Activated CD8-positive, alpha-beta T cell treated with anti-CD3 and anti-CD28 coated beads, Interleukin-2, amount 10 ng/mL, durations not matched to agents 7 days and 5 days (primary cell): ENCODE measurements at places on chromosomes 5 and 9. TPM values are rescaled to one million over a fixed set of nuclear protein-coding genes. Genes with fewer than 3 reads are reported as not detected.

DNA sequence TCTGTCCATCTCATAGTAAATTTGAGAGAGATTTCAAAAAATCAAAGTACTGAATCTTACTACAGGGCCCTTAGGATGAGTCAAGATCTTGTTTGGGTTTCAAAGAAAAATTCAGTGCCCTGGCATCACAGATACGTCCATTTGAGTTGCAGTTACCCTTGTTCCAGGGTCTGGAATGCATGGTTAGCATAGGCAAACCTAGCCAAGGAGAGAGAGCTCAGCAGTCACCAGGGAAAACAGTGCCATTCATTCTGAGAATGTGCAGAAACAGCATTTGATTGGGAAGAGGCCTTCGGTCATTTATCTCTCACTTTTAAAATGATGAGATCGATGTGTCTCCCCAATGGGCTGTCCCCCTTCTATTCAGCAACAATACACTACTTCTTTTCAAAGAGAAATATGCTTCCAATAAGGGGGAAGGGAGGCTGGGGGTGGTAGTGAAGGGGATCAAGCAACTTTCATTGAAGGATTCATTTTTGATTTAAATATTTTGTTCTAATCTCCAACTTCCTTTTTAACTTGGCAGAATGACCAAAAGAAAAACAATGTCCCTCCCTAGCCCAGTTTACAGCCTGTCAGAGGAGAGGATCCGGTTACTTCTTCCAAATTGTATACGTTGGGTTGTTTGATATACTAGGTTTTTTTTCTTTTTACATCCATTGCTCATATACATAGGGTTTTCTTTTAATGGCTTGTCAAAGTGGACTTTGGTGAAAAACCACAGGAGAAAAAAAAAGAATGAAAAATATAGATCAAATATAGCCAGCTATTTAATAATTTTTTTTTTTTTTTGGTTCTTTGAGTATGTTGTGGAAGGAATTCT is 491.1 kb downstream of the CCDC171 start:
- no peak overlapping the region for H3K4me3 ChIP-seq
- peaks cover 6% of the 10 kb centered on the region for H3K27me3 ChIP-seq
- no peak overlapping the region for H3K27ac ChIP-seq
- H3K4me1 ChIP-seq = no peaks in the 10 kb centered on the region
- DNase-seq = no peak

DNA sequence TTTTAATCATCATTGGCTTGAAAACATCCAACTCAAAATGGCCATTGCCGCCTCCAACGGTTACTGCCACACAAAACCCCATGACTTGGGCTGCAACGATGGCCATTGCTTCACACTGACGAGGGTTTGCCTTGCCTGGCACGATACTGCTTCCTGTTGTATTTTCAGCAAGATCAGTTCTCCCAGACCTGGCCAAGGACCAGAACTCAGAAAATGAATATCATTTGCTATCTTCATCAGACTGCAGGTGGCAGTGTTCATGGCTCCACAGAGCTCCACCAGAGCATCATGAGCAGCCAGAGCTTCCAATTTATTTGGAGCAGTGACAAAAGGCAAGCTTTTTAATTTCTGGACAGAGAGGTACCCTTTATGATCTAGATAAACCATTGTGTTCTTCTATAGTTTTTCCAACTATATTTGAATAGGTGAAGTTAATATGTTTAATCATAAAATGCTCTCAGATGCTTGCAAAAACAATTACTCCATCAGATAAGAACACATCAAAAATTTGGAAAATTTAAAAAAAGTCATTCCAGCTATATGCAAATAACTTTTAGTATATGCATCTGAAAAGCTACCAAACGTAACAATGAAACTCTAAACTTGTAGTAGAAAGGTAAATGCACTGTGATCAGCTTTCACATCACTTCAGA is 10.4 kb downstream of the AMACR start:
- peak; percentile 55 for DNase-seq
- H3K27ac ChIP-seq = no peak overlapping the region
- H3K27me3 ChIP-seq = no peaks in the 10 kb centered on the region
- peaks cover 2% of the 10 kb centered on the region for H3K36me3 ChIP-seq
- H3K4me1 ChIP-seq = peaks cover 28% of the 10 kb centered on the region
- H3K4me3 ChIP-seq = no peak overlapping the region

GRCh38 chr5:3348576-3349535 is 246.8 kb upstream of the IRX1 start:
- H3K27me3 ChIP-seq = no peaks in the 10 kb centered on the region
- DNase-seq = no peak
- H3K4me1 ChIP-seq = no peaks in the 10 kb centered on the region
- no peaks in the 10 kb centered on the region for H3K36me3 ChIP-seq

GRCh38 chr5:80986382-80986781 is 26.2 kb downstream of the RASGRF2 start:
- H3K27me3 ChIP-seq = no peaks in the 10 kb centered on the region
- peaks cover 2% of the 10 kb centered on the region for H3K36me3 ChIP-seq
- no peak overlapping the region for H3K4me3 ChIP-seq
- DNase-seq = no peak
- peaks cover 39% of the 10 kb centered on the region for H3K4me1 ChIP-seq
- H3K27ac ChIP-seq = no peak overlapping the region

- H3K4me1 ChIP-seq = peaks cover 13% of the 10 kb centered on the region
- H3K36me3 ChIP-seq = no peaks in the 10 kb centered on the region
- DNase-seq = no peak
- H3K4me3 ChIP-seq = no peak overlapping the region
- no peak overlapping the region for H3K27ac ChIP-seq
These were observed 37.8 kb downstream of the EXD3 start for GRCh38 chr9:137385061-137385655.

DNA sequence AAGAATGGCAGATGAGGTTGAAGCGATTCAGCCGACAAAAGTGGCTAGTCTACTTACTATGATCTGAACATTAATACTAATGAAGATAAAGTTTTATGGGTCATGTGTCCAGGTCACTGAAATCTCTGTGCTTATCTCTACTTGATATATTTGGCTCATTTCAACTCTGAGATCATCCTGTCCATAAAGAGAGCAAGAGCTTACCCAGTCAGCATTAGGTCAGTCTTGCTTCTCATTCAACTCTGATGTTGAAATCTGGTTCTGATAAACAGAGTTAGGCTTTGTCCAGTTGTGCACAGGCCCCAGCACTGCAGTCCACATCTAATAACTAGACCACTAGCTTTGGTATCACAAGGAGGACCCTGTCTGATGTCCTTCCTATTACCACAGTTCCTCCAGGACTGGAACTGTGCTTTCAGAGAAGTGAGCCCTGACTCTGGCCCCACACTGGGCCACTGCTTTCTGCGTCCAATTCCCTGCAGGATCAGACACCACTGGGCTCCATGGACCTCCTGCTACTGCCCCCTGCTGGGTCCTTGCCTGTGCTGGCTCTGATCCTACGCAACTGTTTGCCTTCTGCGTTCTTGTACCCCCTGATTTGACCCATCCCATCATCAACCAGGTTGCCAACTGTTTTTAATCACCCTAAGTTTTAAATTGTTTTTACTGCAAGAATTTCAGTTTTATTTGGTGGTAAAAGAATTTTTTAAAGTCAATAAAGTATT is 23.7 kb upstream of the FAM120A start:
- H3K36me3 ChIP-seq = no peaks in the 10 kb centered on the region
- H3K27me3 ChIP-seq = peaks cover 15% of the 10 kb centered on the region
- H3K4me3 ChIP-seq = no peak overlapping the region
- no peak overlapping the region for H3K27ac ChIP-seq
- no peaks in the 10 kb centered on the region for H3K4me1 ChIP-seq
- no peak for DNase-seq

DNA sequence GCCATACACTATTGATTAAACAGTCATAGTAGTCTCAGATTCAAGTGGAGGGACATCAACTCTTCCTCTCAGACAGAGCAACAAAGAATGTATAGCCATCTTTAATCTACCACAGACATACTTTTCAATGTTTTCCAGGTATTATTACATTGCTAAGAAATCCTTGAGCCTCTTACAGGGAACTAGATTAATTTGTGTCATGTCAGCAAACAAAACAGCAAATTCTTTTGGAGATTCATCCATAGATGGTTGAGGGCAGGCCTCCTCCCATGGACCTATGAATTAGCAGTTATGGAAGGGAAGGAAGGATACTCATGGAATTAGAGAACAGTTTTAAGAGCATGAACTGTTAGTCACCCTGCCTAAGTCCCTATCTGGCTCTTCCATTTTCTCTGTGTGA is 47.8 kb upstream of the ARRDC3 start:
- no peaks in the 10 kb centered on the region for H3K27me3 ChIP-seq
- H3K36me3 ChIP-seq = peaks cover 4% of the 10 kb centered on the region
- H3K27ac ChIP-seq = no peak overlapping the region
- peaks cover 17% of the 10 kb centered on the region for H3K4me1 ChIP-seq

DNA sequence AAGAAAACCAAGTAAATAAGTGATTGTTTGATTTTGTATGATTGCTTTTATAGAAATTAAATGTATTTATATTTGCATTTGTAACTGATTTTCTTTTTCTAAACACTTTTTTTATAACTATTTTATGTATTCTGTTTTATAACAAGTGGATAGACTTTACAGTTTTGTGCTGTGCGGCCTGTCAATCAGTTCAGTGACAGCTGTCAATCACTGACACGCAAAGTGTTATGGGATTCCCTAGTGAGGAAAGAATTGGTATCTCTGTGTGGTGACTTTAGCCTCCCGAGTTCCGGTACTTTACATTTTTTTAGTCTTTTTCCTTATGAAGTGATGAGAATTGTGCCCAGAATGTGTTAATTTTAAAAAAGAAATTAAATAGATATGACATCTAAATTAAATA is 16.3 kb downstream of the GPR151 start:
- H3K27me3 ChIP-seq = no peaks in the 10 kb centered on the region
- peaks cover 43% of the 10 kb centered on the region for H3K36me3 ChIP-seq
- no peaks in the 10 kb centered on the region for H3K4me1 ChIP-seq
- DNase-seq = no peak
- no peak overlapping the region for H3K4me3 ChIP-seq

- DNase-seq = no peak
- no peaks in the 10 kb centered on the region for H3K4me1 ChIP-seq
- no peak overlapping the region for H3K27ac ChIP-seq
- no peaks in the 10 kb centered on the region for H3K36me3 ChIP-seq
- H3K27me3 ChIP-seq = no peaks in the 10 kb centered on the region
These were observed 609.5 kb upstream of the RGMB start for GRCh38 chr5:98163796-98164493.

- no peak for DNase-seq
- H3K4me3 ChIP-seq = no peak overlapping the region
- no peak overlapping the region for H3K27ac ChIP-seq
- peaks cover 2% of the 10 kb centered on the region for H3K4me1 ChIP-seq
- H3K27me3 ChIP-seq = peaks cover 9% of the 10 kb centered on the region
- H3K36me3 ChIP-seq = no peaks in the 10 kb centered on the region
These were observed 172.1 kb downstream of the GADD45G start for GRCh38 chr9:89776795-89777525.

DNA sequence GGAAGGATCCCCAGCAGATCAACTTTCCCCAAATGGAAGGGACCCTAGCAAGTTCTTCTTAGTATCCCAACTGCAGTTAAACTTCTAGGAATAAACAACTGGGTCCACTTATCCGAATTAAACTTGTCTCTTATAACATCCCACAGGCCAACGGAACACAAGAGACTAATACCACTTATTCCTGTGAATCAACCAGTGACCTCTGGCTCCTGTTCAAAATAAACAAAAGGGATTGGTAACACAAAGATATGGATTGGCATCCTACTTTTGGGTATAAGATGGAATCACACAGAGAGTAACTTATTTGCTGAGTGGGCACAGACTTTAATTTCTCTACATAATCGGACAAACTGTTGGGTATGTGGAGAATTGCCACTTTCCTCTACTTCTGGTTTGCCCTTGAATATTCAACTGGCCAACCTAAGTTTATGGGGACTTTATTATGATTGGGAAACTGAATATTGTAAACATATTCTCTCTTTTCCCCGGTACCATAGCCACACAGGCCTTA is 12.4 kb upstream of the PAIP1 start:
- H3K27ac ChIP-seq = no peak overlapping the region
- H3K36me3 ChIP-seq = no peaks in the 10 kb centered on the region
- no peak for DNase-seq
- H3K27me3 ChIP-seq = no peaks in the 10 kb centered on the region

GRCh38 chr9:14238518-14238917 is 75.4 kb downstream of the NFIB start:
- no peak for DNase-seq
- H3K27ac ChIP-seq = no peak overlapping the region
- no peaks in the 10 kb centered on the region for H3K27me3 ChIP-seq

- H3K4me3 ChIP-seq = peak overlapping the region; percentile 91
- peaks cover 18% of the 10 kb centered on the region for H3K36me3 ChIP-seq
These were observed 16.8 kb downstream of the GBGT1 start for GRCh38 chr9:133146746-133147411.

- DNase-seq = no peak
- H3K36me3 ChIP-seq = peaks cover 75% of the 10 kb centered on the region
- no peaks in the 10 kb centered on the region for H3K4me1 ChIP-seq
These were observed 396.2 kb downstream of the RAB3C start for GRCh38 chr5:58979090-58979489.

DNA sequence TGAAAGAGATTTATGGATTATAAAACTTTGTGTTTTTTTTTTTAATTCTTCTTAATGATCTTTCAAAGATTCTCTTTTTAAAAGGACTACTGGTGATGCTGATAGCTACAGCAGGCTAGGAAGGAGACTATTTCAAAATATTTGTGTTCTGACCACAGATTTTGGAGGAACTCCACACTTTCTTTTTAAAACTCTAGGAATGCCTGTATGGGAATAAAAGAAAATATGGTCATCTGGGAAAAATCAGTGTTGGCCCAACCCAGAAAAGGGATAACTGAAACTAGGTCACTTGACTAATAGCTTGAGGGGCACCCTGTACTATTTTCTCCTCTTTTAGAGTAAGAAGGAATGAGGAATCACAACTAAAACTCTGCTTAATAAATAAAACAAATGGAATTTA is 97.6 kb upstream of the ADAMTS19 start:
- H3K4me3 ChIP-seq = no peak overlapping the region
- H3K4me1 ChIP-seq = no peaks in the 10 kb centered on the region
- no peak overlapping the region for H3K27ac ChIP-seq
- DNase-seq = no peak

DNA sequence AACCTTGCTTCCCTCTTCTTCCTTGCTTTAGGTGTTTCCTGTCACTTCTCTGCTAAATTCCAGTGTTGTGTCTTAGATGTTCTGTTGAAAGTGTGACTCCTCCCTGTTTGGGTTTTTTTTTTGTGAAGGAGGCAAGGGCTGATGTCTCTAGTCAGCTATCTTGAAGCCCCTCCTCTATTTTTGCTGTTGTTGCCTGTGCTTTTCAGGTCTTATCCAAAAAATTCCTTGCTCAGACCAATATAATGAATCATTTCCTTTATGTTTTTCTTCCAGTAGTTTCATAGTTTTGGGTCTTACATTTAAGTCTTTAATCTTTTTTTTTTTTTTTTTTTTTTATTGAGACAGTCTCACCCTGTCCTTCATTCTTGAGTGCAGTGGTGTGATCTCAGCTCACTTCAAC is 22.3 kb downstream of the RIC1 start:
- peaks cover 8% of the 10 kb centered on the region for H3K4me1 ChIP-seq
- H3K27ac ChIP-seq = no peak overlapping the region
- H3K27me3 ChIP-seq = no peaks in the 10 kb centered on the region
- DNase-seq = no peak
- H3K4me3 ChIP-seq = no peak overlapping the region

GRCh38 chr5:158525663-158526062 is 574.1 kb downstream of the EBF1 start:
- no peak overlapping the region for H3K27ac ChIP-seq
- no peaks in the 10 kb centered on the region for H3K36me3 ChIP-seq
- no peak overlapping the region for H3K4me3 ChIP-seq
- no peak for DNase-seq
- H3K4me1 ChIP-seq = no peaks in the 10 kb centered on the region

The ZFP37 gene
- 0.76 TPM for total RNA-seq

The PCDHGA7 gene
- not detected for total RNA-seq

The ZNF879 gene
- 4.1 TPM for total RNA-seq

The CCL21 gene
- total RNA-seq = not detected

The GPX8 gene
- total RNA-seq = not detected

The RELL2 gene
- total RNA-seq = 36.9 TPM

The PCDHGA6 gene
- total RNA-seq = 0.08 TPM

The ANKRD31 gene
- 0.26 TPM for total RNA-seq
